Endothelial cell of coronary artery (primary cell): ENCODE measurements at places on chromosomes 5 and 9. TPM values are rescaled to one million over a fixed set of nuclear protein-coding genes. Genes with fewer than 3 reads are reported as not detected.

TEK gene
- 91.3 and 91.8 TPM in 2 replicates for total RNA-seq

CDH12 gene
- not detected in 2 replicates for total RNA-seq

LMAN2 gene
- 355 and 366 TPM in 2 replicates for total RNA-seq

PCDHGC5 gene
- total RNA-seq: 0.45 and 0.94 TPM in 2 replicates

ZNF189 gene
- 20.0 and 23.9 TPM in 2 replicates for total RNA-seq

FBN2 gene
- 5.5 and 9.8 TPM in 2 replicates for total RNA-seq

PTPN3 gene
- total RNA-seq: under 0.01 and 2.8 TPM in 2 replicates

IFT74 gene
- 8.8 and 9.3 TPM in 2 replicates for total RNA-seq

KIF4B gene
- total RNA-seq: 0.19 and 0.27 TPM in 2 replicates

NR4A3 gene
- total RNA-seq: under 0.01 and 0.09 TPM in 2 replicates

CTSV gene
- 0.54 and 0.85 TPM in 2 replicates for total RNA-seq

PNPLA7 gene
- 0.36 and 0.47 TPM in 2 replicates for total RNA-seq

AIF1L gene
- 27.6 and 31.6 TPM in 2 replicates for total RNA-seq

EGR1 gene
- 0.27 and 1.5 TPM in 2 replicates for total RNA-seq

ENHO gene
- 0.09 TPM in 1 of 2 replicates, not detected in the other for total RNA-seq

FGF1 gene
- total RNA-seq: 0.09 and 0.85 TPM in 2 replicates

SLC25A48 gene
- total RNA-seq: not detected in 2 replicates

TSLP gene
- total RNA-seq: under 0.01 and 0.09 TPM in 2 replicates
